ENCODE measurements at places on chromosomes 5 and 9.

DNA sequence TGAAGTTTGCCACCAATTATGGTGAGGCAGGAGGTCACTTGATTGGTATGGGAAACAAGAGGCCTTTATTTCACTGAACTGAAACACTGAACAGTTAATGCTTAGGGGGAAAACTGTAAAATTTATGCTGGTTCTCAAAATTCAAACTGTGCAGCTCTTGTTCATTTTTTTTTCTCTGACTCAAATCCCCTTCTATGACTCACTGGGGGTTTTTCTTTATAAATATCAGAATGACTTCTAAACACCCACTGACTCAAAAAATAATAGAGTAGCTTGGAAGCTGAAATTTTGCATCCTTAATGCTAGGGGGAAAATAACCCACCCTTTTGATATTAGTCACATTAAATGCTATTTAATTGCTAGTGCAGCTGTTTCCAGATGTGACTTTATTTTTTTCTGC lies 24.1 kb upstream of the OTP start:
- no peak for DNase-seq

GRCh38 chr5:157203417-157203816 lies 22.8 kb downstream of the ITK start:
- DNase-seq: no peak

GRCh38 chr5:1055896-1056610 lies 47.5 kb downstream of the NKD2 start:
- no peak for DNase-seq

- no peak for DNase-seq
These were observed 1.6 kb downstream of the FBXW11 start for GRCh38 chr5:172004824-172005237.

- DNase-seq: no peak
These were observed 232.3 kb downstream of the FANCC start for GRCh38 chr9:95085036-95085770.

GRCh38 chr9:112377684-112378327 lies 2.1 kb upstream of the HSDL2 start:
- DNase-seq: no peak

DNA sequence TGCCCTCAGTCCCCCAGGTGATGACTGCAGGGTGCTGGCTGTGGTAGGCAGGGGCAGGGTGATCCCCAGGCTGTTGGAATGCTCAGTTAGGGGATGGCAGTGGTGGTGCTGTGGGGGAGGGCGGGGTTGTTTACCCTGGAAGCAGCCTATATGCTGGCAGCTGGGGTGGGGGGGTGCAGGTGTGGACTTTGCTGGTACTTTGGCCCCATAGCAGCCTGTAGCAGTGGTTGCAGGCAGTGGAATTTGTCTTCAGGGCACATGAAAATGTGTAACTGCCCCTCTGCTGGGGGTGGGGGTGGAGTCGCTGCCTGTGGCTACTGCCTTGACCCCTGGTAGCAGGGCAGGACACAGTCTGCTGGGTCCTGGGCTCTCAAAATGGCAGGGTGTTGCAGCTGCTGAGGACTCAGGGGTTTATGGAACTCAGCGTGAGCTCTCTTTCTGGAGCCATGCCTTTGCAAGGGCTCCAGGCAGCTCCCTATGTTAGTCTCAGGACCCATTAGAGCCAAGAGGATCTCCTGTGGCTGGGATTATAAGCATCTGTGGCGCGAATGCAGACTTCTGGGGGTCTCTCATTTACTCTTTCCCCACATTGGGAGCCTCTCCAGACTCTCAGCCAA lies 65.0 kb downstream of the RMI1 start:
- DNase-seq: no peak

- no peak for DNase-seq
These were observed 60.6 kb upstream of the GRIA1 start for GRCh38 chr5:153429761-153430380.

- no peak for DNase-seq
These were observed 1.1 kb upstream of the FAF2 start for GRCh38 chr5:176446884-176447590.

- no peak for DNase-seq
These were observed 157.1 kb upstream of the CDH6 start for GRCh38 chr5:31036411-31036810.

DNA sequence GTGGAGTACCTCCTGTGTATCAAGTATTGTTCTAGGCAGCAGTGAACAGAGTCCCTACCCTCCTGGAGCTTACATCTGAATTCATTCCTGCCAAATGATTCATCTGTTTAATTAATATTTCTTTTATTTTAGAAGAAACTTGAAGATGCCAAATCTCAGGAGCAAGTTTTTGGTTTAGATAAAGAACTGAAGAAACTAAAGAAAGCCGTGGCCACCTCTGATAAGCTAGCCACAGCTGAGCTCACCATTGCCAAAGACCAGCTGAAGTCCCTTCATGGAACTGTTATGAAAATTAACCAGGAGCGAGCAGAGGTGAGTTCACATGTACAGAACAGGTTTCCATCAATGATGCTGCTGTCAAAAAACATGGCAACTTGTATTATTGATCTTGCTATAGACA lies 57.9 kb downstream of the RAB14 start:
- no peak for DNase-seq

DNA sequence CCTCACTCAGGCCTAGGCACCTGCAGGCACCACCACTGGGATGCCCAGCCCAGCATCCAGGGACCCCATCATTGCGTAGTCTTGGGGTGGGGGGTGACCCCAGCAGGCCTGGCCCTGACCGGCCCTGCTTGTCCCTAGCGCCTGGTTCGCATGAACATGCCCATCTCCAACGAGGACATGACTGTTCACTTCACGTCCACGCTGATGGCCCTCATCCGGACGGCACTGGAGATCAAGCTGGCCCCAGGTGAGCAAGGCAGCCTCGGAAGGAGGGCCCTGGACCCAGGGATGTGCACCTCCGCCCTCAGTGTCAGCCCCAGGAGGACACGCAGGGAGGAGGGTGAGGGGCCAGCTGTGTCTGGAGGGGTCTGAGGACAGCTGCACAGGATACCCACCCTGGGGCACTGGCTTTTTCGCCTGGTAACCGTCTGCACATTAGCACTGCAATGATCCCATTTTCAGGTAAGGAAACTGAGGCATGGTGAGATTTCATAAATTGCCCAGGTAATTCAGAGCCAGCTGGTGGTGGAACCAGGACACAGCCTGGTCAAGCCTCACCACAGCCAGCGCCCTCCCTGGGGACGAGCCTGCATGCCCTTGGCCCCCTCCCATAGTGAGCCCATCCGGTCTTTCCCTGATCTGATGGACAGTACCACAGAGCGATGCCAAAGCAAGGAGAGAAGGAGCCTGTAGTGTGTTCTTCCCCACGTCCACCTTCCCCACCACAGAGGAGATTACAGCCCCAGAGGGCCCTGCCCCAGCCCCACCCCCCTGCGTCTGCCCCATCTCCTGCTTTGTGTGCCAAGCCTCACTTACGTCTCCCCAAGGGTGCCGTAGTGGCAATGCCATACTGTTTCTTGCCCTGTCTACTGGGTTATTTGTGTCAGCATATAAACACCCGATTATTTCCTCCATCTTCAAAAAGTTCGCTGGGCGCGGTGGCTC lies 228.3 kb downstream of the CACNA1B start:
- DNase-seq: no peak

GRCh38 chr5:104452550-104452949 lies 890.0 kb upstream of the NUDT12 start:
- no peak for DNase-seq

GRCh38 chr9:23611869-23612268 lies 214.2 kb downstream of the ELAVL2 start:
- no peak for DNase-seq

DNA sequence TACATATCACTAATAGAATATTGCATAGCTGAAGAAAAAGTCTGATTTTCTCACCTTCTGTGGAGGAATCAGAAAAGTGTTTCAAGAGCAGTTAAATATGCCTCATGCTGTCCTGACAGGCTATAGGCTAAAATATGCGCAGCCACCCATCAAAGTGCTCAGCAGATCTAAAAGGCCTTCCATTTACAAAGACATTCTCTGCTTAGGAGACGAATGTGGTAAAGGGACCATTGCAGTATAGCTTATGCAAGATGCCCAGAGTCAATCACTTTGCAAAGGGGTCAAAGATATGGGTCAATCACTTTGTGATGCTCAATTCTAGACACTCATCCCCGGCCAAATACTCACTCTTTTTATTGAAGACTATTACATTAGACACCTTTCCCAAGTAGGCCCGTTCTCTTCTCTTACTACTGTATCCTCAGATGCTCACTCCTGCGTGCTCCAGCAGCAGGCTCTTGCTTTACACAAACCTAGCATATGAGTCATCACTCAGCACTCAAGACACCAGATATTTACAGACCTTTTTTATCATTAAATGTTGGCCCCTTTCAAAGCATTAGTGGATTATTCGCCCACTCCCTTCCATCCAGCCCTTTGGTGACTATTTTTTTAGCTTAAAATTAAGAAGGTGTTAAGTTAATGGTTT lies 568.2 kb upstream of the CDH18 start:
- no peak for DNase-seq

DNA sequence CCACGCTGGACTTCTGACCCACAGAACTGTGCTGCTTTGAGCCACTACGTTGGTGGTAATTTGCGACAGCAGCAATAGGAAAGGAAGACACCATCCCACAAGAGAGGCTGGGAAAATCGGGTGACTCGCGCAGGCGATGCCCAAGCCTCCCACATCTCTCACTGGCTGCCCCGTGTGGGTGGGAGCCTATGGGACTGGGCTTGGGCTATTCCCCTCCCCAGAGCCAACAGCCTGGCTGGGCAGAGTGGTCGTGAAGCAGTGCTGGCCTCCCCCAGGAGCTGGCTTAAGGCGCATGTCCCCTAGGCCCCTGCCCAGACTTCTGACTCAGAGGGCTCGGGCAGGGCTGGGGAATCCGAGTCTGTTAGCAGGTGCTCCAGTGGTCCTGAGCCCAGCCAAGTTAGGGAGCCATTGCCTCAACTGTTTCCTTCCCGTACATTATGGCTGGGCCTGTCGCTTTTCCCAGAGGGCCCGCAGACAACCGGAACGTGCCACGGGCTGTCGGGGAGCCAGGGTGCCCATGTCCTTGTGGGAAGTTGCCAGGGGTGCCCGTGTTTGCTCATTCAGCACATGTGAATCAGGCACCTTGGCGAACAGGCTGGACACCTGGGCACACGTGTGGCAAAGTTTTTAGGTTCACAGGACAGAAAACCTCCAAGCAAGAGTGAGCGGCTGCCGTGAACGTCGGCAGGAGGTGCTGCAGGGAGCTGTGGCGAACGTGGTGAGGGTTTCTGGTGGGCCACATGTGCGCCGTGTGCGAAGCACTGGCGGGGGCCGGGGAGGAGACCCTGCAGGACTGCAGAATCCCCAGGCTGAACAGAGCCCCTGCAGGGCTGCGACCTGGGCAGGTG lies 7.0 kb upstream of the RASGEF1C start:
- no peak for DNase-seq

- no peak for DNase-seq
These were observed 291.2 kb upstream of the DMRT1 start for GRCh38 chr9:550333-550732.

DNA sequence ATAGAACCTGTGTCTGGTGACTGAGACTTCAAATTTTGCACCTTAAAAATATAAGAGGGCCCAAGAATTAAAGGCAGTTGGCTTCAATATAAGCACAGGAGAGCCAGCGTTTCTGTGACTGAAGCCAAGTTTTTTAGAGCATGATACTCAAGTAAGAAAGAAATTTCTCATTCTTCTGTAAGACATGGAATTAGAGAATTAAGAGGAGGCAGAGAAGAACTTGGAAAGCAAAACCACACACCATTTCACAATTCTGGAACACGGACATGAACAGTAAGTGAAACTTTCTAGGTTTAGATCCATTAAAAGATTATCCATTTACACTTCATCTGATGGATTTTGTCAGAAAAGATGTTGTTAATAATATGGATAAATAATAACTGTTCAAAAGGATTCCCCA lies 8.9 kb upstream of the AGXT2 start:
- no peak for DNase-seq

DNA sequence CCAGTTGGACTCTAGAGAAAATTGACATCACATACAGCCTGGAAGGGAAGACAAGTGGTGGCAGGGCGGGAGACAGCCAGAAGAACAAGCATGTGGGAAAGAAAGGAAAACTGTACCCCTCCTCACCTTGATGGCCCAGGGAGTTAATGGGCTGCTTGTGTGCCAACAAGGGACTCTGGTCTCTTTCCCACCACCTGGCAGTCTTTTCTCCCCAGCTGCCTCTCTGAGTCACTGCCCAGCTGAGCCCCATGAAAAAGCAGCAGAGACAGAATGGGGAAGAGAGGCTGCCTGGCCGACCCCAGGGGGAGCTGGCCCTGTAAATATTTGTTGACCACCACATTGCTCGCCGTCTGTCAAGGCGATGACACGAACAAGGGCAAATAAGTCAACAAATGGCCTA lies 359.4 kb downstream of the ENC1 start:
- no peak for DNase-seq

DNA sequence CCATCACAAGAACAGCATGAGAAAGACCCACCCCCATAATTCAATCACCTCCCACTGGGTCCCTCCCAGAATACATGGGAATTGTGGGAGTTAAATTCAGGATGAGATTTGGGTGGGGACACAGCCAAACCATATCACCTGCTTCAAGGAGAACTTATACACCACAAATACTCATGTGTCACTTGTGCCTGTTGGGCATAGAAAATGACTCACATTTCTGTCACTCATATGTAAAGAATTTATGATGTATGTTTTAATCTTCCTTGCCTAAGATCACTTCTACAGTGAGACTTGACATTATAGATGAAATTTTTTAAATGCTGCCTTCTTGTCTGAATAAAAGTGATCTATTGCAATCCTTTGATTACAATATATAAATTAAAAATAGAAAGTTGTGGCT lies 23.0 kb upstream of the PRDM6 start:
- DNase-seq: no peak

DNA sequence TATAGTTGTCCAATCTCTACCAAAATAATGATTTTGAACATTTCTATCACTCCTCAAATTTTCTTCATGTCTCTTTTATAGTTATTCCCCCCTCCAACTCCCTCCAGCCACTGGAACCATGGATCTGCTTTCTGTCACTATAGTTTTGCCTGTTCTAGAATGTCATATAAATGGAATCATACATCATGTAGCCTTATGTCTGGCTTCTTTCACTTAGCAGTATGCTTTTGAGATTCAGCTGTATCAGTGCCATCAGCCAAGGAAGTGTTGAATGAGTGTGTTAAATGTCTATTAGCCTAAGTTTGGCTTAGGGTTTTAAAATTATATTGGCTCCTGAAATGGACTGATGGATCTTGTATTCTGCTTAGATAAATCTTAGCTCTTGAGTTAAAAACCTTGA lies 36.0 kb downstream of the UBE2D2 start:
- no peak for DNase-seq

DNA sequence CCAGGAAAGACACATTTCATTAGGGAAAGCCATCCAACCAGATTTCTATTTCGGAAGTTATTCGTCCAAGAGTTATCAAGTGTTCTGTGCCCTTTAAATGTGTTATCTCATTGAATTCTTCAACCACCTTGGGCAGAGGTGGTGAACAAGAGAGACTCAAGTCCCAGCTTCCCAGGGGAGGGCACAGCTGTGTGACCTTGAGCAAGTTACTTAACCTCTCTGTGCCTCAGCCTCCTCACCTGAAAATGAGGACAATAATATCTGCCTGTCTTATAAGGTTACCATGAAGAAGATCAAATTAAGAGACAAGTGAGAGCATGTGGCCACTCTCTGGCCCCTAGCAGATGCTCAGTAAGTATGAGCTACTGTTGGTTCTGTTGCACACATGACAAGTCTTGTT lies 37.4 kb downstream of the WHRN start:
- DNase-seq: no peak

GRCh38 chr5:53631251-53631650 lies 70.8 kb downstream of the NDUFS4 start:
- no peak for DNase-seq
